ENCODE measurements at places on chromosomes 4 and X.
A peak's percentile ranks its signal among the peaks of the same experiment; 100 is the strongest.

DNA sequence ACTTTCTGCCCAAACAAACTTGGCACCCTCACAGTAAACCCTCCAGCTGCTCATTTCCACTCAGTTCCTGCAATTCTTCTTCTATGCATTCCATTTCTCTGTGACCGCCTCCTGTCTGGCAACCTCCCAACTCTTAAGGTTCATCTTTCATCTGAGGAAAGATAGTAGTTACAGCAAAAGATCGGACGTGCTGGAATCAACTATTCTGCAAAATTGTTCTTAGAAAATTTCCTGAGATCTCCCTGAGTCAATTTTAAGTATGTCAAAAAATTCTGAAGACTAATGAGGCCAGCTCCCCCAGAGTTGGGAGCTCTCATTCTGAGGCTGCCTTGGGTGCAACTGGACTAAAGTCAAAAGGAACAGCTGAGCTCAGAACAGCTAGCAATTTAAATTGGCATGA, 1026.0 kb downstream of the ADGRL3 start:
- no peak for DNase-seq

DNA sequence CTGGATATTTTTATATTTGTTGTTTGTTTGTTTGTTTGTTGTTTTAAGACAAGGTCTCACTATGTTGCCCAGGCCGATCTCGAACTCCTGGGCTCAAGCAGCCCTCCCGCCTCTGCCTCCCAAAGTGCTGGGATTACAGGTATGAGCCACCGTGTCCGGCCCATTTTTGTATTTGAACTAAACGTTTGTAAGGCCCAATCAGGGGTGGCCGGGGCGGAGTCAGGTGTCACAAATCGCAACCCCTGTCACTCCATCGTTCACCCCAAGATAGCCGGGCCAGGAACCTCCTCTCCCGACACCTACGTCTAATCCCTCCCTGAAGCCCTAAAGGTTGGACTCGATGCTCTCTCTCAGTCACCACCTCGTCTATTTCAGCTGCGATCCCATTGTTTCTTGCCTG, 722 bp upstream of the EFHC2 start:
- no peak for DNase-seq

DNA sequence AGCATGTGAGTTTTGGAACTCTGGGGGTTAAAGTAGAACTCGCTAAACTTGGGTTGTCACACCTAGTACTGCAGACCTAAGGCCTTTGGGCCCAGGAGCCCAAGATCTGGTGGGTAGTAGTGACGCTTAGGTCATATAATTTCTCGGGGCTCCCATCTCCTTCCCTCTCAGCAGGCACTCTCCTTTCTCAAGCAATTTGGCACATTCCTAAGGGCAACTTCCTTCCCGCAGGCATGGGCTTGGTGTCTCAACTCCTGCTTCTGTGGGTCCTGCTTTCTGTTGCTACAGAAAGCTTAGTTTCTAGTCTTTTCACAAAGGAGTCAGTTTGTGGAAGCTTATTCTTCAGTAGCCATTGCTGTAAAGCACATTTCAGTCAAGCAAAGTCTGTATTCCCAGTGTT, 10.4 kb upstream of the EDA start:
- DNase-seq: no peak

- DNase-seq: no peak
Observed at GRCh38 chr4:92387459-92388069, 83.8 kb downstream of the GRID2 start.

DNA sequence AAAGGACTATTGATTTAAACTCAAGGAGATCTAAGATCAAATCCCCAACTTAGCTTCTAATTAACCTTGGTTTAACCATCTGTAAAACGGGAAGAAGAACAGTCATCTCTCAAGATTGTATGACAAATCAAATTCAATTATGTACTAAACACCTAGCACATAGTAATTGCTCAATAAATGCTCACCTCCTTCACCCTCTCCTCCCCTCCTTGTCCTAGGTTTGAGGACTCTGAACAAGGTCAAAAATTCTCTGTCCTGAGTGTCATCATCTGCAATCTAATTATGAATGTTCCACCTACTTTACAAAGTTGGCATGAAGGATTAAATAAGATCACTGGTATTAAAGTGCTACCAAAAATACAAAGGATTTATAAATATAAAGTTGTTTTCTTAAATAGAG, 320.1 kb upstream of the PPARGC1A start:
- DNase-seq: no peak

DNA sequence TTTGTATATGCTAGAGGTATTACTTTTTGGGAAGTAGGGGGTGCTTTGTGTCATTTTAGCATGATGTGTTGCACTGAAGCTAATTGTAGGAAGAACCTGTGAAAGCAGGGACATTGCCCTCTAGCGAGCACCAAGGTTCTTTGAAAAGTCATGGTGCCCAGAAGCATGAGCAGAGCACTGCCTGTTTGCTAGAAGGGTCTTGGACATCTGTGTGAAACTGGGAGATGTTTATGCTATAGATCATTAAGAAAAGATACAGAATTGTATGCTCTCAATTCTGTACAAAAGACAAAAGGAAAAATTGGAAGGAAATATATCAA, 14.7 kb downstream of the GRPR start:
- no peak for DNase-seq

DNA sequence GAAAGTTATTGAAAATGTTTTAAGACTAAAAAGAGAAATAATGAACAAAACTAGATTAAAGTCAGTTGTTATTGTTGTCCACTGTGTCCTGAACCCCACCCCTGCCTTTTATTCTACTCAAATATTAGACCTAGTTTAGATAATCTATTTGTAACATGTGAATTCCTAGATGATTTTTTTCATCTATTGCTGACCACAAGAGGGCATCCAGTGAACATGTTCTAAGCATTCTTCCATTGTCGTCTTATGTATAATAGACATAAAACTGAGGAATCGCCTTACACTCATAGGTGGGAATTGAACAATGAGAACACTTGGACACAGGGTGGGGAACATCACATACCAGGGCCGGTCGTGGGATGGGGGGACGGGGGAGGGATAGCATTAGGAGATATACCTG, 36.4 kb upstream of the HPRT1 start:
- DNase-seq: no peak

- DNase-seq: no peak
Observed at GRCh38 chrX:2449135-2449886, 51.5 kb downstream of the DHRSX start.

DNA sequence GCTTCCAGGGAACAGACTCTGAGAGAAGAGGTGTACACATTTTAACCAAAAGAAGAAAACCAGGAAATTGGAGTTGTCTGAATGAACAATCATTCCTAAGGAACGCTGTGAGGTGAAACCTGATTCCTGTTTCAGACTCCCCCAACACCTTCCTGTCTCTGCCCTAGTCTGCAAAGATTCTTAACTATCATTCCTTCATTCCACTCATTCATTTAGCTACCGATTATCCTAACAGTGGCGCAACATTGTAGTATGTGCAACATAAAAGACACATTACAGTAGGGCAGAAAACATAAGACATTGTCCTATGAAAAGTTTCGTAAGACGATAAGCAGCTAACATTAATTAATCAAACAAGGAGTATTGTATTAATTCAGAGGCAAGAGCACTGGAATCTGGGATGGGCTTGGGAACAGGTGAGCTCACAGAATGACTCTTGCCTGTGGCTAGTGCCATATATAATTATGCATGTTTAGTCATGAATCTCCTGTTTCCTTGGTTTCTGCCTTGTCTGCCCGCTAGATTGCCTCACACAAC, 23.8 kb upstream of the ADH7 start:
- DNase-seq: no peak

DNA sequence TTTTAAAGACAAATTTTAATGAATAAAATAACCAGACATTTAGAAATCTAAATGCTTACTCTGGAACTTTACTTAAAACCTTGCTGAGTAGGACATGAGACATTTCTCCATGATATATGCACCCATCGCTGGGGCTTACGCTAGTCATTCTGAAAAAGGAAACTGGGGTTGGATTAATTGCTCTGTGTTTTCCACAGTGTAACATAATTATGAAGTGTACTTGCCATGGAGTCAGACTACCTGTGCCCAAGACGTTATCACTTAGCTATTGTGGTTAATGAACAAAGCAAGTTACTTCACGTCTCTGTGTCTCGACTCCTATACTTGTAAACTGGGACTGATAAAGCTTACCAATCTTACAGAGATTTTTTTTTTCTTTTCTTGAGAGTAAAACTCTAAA, 47.8 kb downstream of the SHISA3 start:
- no peak for DNase-seq

DNA sequence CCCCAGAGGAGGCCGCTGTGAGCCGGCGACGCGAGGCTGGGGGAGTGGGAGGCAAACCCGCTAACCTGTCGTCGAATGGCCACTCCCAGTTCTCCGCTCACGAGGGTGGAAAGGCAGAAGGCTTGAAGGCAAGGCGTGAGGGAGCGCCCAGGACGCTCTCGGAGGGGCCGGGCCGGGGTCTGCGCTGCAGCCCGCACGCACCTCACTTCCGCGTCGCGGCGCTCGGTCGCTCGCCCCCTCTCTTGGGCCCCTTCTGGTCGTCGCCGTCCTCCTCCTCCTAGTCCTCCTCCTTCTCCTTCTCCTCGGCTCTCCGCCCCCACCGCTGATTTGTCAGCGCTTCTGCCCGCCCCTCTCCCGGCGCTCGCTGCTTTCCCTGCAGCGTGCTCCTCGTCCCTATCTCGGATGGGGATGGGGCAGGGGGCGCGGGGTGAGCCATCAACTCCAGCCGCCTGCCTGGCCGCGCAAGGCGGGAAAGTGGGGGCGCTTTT, at the start of gene SNCA:
Gene SNCA (minus strand): TSS at position 265 of the 488 bp plus-strand sequence. CDS start 1,494 bp downstream, outside the sequence.
- DNase-seq: no peak

GRCh38 chr4:41185614-41186592, 28.4 kb downstream of the APBB2 start:
- DNase-seq: no peak

DNA sequence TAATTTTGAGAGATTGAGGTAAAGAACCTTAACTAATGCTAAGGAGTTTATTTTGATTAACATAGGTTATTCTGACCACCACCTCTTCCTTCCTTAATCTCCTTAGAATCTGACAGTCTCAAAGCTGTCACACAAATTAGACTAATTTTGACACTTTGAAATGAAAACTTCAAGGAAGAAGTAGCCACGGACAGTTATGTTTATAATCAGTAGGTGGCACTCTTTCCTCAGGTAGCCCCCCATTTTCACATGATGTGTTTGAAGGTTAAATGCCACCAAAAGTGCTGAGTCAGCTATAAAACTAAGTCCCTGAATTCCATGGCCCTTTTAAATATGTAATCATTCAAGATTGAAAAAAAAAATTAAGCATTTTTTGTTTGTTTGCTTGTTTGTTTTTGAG, 22.4 kb downstream of the TMEM33 start:
- no peak for DNase-seq

- no peak for DNase-seq
Observed at GRCh38 chr4:147037069-147037468, 91.4 kb upstream of the TTC29 start.

GRCh38 chr4:152643153-152644035, 36.4 kb downstream of the TMEM154 start:
- DNase-seq: peak; percentile 4

DNA sequence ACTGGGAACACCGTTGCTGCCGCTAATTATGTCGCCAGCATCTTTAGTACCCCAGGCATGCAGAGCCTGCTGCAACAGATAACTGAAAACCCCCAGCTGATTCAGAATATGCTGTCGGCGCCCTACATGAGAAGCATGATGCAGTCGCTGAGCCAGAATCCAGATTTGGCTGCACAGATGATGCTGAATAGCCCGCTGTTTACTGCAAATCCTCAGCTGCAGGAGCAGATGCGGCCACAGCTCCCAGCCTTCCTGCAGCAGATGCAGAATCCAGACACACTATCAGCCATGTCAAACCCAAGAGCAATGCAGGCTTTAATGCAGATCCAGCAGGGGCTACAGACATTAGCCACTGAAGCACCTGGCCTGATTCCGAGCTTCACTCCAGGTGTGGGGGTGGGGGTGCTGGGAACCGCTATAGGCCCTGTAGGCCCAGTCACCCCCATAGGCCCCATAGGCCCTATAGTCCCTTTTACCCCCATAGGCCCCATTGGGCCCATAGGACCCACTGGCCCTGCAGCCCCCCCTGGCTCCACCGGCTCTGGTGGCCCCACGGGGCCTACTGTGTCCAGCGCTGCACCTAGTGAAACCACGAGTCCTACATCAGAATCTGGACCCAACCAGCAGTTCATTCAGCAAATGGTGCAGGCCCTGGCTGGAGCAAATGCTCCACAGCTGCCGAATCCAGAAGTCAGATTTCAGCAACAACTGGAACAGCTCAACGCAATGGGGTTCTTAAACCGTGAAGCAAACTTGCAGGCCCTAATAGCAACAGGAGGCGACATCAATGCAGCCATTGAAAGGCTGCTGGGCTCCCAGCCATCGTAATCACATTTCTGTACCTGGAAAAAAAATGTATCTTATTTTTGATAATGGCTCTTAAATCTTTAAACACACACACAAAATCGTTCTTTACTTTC, 1.8 kb downstream of the UBQLN2 start:
- no peak for DNase-seq

GRCh38 chr4:75924309-75924827, 16.4 kb downstream of the NAAA start:
- DNase-seq: no peak

- no peak for DNase-seq
Observed at GRCh38 chr4:140839406-140839805, 83.2 kb upstream of the TBC1D9 start.

- DNase-seq: no peak
Observed at GRCh38 chrX:100625985-100626491, 10.6 kb downstream of the TSPAN6 start.

GRCh38 chrX:1451251-1451660, 1.5 kb downstream of the ASMTL start:
- no peak for DNase-seq

GRCh38 chr4:76430519-76431388, 4.3 kb upstream of the SHROOM3 start:
- DNase-seq: no peak

GRCh38 chr4:173531086-173531965, 1.3 kb upstream of the HAND2 start:
- no peak for DNase-seq

Measured in stimulated activated CD8-positive, alpha-beta memory T cell treated with anti-CD3 and anti-CD28 coated beads, Interleukin-15, amount 100 ng/mL, for 48 hours (primary cell).